ENCODE measurements at places on chromosomes 12 and 14.

- DNase-seq = peak; percentile 85
Observed at GRCh38 chr12:100058482-100059029, 73.8 kb upstream of the ANKS1B start.

DNA sequence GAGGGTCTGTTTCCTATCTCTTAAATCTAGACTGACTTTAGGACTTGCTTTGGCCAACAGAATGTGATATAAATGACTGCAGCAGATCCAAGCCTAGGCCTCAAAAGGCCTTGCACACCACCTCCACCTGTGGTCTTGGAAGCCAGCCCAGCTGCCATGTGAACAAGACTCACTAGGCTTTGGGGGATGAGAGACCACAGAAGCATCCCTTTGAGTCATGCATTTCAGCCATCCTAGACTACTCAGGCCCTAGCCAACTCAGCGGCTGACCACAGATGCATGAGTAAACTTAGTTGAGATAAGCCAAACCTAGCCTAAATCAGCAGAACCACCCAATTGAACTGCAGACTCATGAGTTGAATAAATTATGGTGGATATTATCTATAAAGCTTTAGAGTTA, 87.7 kb downstream of the KCNH5 start:
- peak; percentile 94 for DNase-seq

DNA sequence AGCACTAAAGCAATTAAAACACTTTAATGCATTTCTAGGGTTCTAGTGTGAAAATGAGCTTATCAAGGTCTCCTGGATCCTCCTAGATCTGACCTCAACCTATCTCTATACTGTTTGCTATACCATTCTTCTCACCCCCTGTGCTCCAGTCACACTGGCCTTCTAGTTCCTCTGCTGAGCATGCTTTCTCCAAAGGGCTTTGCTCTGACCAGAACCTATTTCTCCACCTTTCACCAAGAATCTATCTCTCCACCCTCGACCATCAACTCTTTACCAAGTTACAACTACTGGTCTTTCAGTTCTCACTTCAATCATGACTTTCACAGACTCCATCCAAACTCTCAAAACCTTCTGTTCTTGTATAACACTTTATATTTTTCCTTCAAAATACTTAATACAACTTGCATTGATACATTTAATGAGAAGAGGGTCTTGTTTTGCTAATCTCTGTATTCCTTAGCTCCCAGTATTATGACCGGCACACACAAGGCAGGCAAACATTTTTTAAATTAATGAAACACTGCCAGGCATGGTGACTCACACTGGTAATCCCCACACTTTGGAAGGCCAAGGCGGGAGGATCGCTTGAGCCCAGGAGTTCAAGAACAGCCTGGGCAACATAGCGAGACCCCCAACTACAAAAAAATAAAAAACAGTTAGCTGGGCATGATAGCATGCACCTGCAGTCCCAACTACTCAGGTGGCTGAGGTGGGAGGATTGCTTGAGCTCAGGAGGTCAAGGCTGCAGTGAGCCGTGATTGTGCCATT, 22.8 kb downstream of the PPP1R12A start:
- DNase-seq = no peak

DNA sequence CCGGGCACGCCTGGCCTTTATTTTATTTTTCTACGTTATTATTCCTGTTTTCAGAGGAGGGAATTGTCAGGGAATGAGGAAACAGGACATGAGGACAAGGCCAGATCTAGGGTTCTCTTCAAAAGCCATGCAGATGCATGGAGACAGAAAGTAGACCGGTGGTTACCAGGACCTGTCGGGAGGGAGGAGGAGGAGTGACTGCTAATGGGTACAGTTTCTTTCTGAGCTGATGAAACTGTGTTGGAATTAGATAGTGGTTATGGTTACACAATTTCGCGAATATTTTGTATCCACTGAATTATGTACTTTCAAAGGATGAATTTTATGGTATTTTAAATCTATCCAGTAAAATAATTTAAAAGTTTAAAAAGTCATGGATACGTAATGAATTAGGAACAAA, 11.3 kb downstream of the ZNF839 start:
- no peak for DNase-seq

GRCh38 chr12:110591451-110592051, 8.4 kb upstream of the PPTC7 start:
- no peak for DNase-seq

- DNase-seq = no peak
Observed at GRCh38 chr14:56809270-56810146, 771 bp downstream of the OTX2 start.

DNA sequence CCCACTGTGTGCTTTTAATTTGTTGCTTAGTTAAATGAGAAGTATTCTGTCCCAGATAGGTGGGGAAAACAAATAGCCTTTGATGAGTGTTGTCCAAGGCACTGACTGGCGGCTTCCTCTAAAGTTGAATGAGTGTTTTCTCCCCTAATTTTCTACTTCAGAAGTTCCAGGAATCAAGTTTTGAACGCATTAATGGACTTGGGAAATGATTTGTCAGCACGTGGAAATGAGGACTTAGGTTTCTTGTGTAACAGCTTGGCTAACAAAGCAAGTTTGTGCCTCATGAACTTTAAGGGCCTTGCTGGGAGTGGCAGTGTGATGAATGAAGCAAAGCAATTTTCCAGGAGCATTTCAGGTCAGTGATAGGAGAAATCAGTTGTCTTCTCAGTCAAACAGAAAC, 56.9 kb downstream of the LIN52 start:
- DNase-seq = no peak

GRCh38 chr14:29853272-29853671, 74.4 kb downstream of the PRKD1 start:
- no peak for DNase-seq

DNA sequence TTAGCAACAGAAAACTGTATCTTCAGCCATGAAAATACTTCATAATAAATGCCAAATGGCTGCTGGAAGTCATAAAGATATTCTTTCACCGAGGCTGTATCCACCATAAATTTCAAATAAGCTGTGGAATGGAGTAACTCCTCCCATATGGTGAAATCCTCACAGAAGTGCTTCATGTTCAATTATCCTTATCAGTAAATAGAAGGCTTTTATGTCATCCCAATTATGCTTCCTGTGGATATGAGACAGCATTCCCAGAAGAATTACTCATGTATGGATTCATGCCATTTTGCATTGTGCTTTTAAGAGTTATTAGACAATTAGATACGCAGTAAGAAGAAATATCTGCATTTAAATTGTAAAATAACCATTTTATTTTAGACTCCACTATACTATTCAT, 99.0 kb downstream of the RTN1 start:
- DNase-seq = peak; percentile 60

GRCh38 chr12:114343585-114344302, 62.2 kb downstream of the TBX5 start:
- DNase-seq = no peak

- DNase-seq = peak; percentile 15
Observed at GRCh38 chr12:113048716-113049127, 7.8 kb upstream of the DTX1 start.

DNA sequence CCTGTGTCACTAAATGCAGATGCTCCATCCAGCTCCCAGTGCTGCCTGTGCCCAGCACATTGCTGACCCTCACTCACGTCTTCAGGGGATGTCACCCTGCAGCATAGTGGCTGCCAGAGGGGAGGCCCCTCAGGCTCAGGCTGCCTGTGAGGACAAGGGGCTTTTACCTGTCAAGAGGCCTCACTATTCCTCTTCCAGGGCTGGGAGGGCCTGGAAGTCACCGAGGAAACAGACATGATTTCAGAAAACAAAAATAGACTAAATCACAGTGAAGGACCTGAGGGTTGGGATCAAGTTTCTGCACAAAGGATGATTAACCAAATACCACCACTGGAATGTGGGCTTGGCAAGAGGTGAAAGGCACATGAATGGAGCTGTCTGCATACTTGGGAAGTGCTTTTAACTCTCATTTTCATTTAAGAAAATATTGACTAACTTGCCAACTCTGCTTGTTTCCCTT, 1202.3 kb downstream of the BCL11B start:
- no peak for DNase-seq

DNA sequence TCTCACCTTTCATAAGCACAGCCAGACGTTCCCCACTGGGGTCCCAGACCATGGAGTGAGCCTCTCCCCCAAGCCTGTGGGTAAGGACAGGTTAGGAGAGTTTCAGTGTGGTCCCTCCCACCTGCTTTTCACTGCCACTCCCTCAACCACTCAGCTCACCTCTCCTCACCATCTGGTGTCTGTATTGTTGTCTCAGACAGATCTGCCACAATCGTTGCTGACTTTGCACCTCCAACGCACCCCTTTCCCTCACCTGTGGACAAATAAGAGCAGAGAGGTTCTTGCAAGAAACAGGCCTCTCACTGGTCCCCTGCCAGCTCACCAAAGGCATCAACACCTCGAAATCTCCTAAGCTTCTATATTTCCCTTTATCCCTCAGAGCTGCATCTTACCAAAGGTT, 8.8 kb downstream of the MYG1 start:
- DNase-seq = no peak
